Uterus (tissue), 4 donors: ENCODE measurements at places on chromosomes 7 and 10. TPM values are rescaled to one million over a fixed set of nuclear protein-coding genes. Genes with fewer than 3 reads are reported as not detected.

DNA sequence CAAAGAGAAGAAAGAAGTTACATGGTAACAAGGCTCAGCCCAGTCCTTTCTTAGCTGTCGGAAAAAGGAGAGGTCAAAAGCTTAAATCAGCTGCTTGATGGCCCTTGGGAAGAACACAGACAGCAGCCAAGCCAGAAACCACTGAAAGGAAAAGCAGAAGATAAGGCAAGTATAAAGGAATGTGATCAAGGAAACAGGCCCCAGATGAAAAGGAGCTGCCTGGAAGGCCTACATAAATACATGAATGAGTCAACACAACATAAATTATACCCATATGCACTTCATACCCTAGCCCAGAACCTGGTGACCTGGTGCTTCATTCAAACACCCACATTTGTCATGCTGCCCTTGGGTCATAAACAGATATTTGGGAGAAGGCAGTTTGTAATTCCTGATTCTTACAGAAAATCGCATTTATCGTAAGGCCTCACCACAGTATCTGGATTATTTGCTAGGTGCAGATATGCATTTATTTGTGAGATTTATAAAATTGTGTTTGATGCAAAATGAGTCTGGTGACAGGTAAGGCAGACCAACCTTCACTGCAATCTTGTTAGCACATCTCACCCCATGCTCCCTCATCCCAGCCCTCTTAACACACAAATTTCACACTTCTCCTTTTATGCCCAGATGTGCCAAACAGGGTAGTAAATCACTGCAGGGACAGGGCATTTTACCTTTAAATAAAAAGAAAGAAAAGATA is 94.9 kb upstream of the KCNIP2 start:
- H3K36me3 ChIP-seq = no peaks in the 10 kb centered on the region
- H3K4me3 ChIP-seq = no peak overlapping the region
- peaks cover 15% of the 10 kb centered on the region for H3K4me1 ChIP-seq
- H3K27ac ChIP-seq = peak overlapping the region; percentile 58

DNA sequence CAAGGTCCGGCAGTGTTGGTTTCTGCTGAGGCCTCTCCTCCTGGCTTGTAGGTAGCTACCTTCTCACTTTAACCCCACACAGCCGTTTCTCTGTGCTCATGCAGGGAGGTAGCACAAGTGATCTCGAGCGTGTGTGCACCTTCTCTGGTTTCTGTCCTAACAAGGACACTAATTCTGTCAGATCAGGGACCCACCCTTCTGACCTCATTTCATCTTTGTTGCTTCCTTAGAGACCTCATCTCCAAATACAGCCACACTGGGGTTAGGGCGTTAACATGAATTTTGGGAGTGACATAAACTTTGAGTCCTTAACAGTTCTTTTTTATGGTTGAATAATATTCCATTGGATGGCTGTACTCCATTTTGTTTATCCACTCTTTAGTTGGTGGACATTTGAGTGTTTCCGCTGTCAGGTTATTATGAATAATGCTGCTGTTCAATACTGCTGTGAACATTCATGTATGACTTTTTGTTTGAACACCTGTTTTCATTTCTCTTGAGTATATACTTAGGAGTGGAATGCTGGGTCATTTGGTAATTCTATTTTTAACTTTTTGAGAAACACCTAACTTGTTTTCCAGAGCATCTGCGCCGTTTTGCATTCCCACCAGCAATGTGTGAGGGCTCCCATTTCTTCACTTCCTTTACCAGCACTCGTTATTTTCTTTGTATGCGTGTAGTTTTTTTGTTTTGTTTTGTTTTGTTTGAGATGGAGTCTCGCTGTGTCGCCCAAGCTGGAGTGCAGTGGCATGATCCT is 57.5 kb downstream of the LCOR start:
- no peak overlapping the region for H3K4me3 ChIP-seq
- H3K27me3 ChIP-seq = no peaks in the 10 kb centered on the region
- H3K36me3 ChIP-seq = no peaks in the 10 kb centered on the region
- no peak for DNase-seq

DNA sequence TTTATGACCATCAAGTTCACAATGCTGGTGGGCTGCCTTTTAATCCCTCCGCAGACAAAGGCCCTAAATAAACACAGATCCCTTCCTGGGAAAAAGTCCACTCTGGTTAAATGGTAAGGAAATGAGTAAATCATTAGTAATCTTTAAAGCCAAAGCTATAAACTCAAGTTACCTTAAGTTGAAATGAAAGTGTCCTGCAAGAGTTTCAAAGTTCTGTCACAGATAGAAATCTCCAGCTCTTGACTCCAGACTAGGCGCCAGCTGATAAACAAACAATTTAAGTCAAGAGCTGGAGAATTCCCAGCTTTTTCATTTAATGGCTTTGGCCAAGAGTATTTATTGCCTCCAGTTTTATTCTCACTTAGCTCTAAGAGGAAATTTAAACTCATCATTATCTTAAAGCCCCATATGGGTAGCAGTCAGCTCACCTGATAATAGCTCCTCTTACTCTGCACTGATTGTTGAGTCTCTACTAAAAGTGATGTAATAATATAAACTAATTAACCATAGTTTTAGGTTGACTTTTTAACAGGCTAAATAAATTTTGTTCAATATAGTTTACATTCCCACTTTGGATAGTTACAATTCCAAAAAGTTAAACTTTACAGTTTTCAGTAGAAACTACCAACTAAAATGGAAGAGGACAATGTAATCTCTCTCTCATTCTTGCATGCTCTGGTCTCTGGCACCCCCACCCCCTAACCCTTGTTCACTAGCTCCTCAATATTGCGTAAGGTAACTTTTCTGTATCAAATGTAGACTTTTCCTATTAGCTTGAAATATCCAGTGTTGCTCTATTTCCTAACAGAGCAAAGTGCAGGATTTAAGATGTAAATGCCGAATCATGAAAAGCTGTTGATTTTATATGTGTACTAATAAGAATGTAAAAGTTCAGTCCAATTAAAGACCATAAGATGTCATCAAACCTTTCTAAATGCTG is 56.1 kb downstream of the HIBADH start:
- no peaks in the 10 kb centered on the region for H3K4me1 ChIP-seq
- no peak overlapping the region for H3K27ac ChIP-seq
- no peaks in the 10 kb centered on the region for H3K36me3 ChIP-seq
- H3K27me3 ChIP-seq = no peaks in the 10 kb centered on the region

DNA sequence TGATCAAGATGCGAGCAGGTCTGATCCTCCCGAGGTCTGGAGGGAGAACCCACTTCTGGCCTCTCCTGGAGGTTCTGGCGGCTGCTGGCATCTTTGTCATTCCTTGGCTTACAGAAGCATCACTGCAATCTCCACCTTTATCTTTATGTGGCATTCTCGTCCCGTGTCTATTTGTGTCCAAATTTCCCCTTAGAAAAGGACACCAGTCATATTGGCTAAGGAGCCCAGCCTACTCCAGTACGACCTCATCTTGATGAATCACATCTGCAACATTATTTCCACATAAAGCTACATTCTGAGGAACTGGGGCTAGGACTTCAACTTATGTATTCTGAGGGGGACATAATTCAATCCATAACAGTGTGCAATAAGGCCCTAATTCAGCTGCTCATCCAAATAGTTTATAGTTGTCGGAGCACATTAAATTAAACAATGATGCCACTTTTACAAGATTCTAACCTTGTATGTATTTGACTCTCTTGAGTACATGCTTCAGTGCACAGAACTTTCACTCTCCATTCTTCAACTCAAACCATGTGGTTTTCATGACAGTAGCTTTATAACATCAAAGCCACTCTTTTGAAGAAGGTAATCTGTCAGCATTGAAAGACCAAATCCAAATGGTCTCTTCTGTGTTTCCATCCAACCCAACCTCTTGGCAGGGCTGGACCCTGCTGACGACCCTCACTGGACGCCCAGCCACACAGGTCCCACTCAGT is 86.2 kb upstream of the DDC start:
- H3K27me3 ChIP-seq = no peaks in the 10 kb centered on the region
- no peaks in the 10 kb centered on the region for H3K36me3 ChIP-seq
- no peak overlapping the region for H3K4me3 ChIP-seq
- DNase-seq = no peak

DNA sequence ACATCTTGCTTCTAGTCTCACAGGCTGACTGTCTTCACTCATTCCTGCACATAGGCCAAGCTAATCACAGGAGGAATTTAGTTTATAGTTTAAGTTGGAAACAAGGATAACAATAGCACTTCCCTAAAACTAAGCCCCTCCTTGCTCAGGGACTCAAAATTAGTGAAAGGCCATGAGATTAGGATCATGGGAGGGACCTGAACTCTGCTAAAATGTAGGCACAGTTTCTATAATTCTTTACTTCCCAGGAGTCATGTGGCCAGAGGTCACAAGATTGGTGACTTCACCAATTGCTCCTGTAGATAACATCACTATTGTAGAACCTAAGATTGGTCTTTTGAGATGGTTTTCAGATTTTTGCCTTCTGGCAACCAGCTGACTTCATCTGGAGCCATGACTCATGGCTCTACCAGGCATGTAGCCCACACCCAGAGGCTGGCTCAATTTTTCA is 14.8 kb upstream of the UPP1 start:
- no peaks in the 10 kb centered on the region for H3K36me3 ChIP-seq
- H3K27ac ChIP-seq = no peak overlapping the region
- DNase-seq = no peak
- no peaks in the 10 kb centered on the region for H3K27me3 ChIP-seq
- no peak overlapping the region for H3K4me3 ChIP-seq
- no peaks in the 10 kb centered on the region for H3K4me1 ChIP-seq

DNA sequence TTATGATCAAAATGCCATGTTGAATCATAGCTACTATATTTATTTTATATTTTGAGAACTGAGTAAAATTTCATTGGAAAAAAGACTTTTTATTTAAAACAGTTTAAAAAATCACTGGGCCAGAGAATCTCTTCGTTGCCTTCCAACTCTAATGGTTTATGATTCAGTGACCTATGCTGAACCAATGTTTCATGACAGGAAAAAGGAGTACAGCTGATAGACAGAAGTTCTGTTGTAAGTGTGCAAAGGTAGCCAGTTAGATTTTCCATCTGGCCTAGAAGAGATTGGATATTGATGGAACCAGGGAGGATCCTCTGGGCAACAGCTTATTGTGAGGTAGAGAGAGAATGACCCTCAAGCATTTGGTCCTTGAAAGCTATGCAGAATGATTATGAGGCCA is 745.8 kb downstream of the SUGCT start:
- no peak overlapping the region for H3K4me3 ChIP-seq
- DNase-seq = no peak
- no peak overlapping the region for H3K27ac ChIP-seq
- H3K36me3 ChIP-seq = no peaks in the 10 kb centered on the region
- H3K27me3 ChIP-seq = no peaks in the 10 kb centered on the region
- H3K4me1 ChIP-seq = no peaks in the 10 kb centered on the region

- H3K27ac ChIP-seq = no peak overlapping the region
- no peak for DNase-seq
- H3K36me3 ChIP-seq = no peaks in the 10 kb centered on the region
These were observed 46.1 kb upstream of the ZMIZ1 start for GRCh38 chr10:79022565-79023230.

- H3K27ac ChIP-seq = no peak overlapping the region
- H3K4me1 ChIP-seq = no peaks in the 10 kb centered on the region
- no peaks in the 10 kb centered on the region for H3K27me3 ChIP-seq
- no peak for DNase-seq
- H3K36me3 ChIP-seq = no peaks in the 10 kb centered on the region
These were observed 7.4 kb upstream of the ZMYND11 start for GRCh38 chr10:127612-128432.

DNA sequence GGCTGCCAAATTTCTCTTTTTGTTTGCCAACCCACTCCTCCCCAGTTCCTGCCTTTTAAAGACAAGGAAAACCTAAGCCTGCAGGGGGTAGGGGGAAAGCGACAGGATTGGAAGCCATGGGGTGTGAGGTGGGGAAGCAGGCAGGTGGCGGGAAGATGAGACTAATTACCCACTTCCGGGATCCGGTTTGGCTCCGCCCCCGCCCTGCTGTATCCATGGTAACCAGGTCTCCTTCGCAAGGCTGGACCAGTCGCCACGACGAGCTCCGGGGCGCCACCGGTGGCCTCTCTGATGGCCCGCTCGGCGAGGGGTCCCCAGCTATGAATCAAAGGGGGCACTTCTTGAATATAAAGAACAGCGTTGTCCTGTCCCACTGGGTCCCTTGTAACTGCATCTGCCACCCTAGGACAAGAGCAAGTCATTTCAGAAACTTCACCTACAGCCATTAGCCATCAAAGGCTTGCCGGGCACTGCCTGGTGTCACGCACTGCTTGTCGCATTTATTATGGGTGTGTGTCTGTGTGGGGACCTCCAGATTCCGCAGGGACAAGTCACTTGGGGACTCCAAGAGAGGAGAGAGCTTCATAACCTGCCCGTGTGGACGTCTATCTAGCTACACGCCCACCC is 55.4 kb upstream of the LMTK2 start:
- DNase-seq = no peak
- H3K27me3 ChIP-seq = peaks cover 6% of the 10 kb centered on the region
- no peaks in the 10 kb centered on the region for H3K36me3 ChIP-seq
- no peak overlapping the region for H3K4me3 ChIP-seq

DNA sequence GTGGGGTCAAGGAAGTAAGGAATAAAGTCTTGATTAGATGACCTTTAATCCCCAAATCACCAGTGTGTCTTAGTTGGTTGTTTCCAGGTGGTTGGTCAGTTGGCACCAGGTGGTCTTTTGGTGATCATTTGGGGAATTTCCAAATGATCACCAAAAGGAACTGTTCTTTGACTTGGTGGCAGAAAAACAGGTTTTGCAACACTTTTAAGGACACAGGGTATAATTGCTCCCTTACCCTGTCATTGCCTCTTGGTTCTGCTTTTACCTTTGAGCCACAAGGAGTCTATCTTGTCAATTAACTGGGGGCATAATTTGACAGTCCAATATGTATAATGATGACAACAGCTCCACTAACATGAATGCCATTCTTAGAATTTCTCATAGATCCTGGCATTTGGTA is 104.2 kb downstream of the ADK start:
- H3K4me1 ChIP-seq = no peaks in the 10 kb centered on the region
- H3K36me3 ChIP-seq = no peaks in the 10 kb centered on the region
- no peak overlapping the region for H3K4me3 ChIP-seq
- H3K27me3 ChIP-seq = no peaks in the 10 kb centered on the region
- no peak for DNase-seq

- DNase-seq = no peak
- no peaks in the 10 kb centered on the region for H3K27me3 ChIP-seq
- no peak overlapping the region for H3K27ac ChIP-seq
- no peak overlapping the region for H3K4me3 ChIP-seq
These were observed 102.5 kb downstream of the PCLO start for GRCh38 chr7:83060218-83060617.

GRCh38 chr10:88293073-88293472 is 290.0 kb downstream of the RNLS start:
- no peak for DNase-seq
- H3K36me3 ChIP-seq = no peaks in the 10 kb centered on the region
- no peak overlapping the region for H3K27ac ChIP-seq
- no peaks in the 10 kb centered on the region for H3K4me1 ChIP-seq
- no peak overlapping the region for H3K4me3 ChIP-seq
- no peaks in the 10 kb centered on the region for H3K27me3 ChIP-seq

- no peak overlapping the region for H3K4me3 ChIP-seq
- no peaks in the 10 kb centered on the region for H3K4me1 ChIP-seq
- no peak overlapping the region for H3K27ac ChIP-seq
- no peaks in the 10 kb centered on the region for H3K27me3 ChIP-seq
- H3K36me3 ChIP-seq = no peaks in the 10 kb centered on the region
These were observed 16.8 kb upstream of the ZNF467 start for GRCh38 chr7:149790146-149790548.

C7orf57 gene
- total RNA-seq = 0.76 TPM

SLC25A28 gene
- 11.0 TPM for total RNA-seq

FBXO24 gene
- not detected for total RNA-seq

MMD2 gene
- not detected for total RNA-seq

FOXP2 gene
- 32.0 TPM for total RNA-seq

PTF1A gene
- 114 TPM for total RNA-seq

ADAM12 gene
- total RNA-seq = 60.8 TPM

CNTNAP2 gene
- 0.91 TPM for total RNA-seq

ADAMTS14 gene
- not detected for total RNA-seq
